ENCODE measurements at places on chromosomes 6 and 20. TPM values are rescaled to one million over a fixed set of nuclear protein-coding genes. Genes with fewer than 3 reads are reported as not detected.

DNA sequence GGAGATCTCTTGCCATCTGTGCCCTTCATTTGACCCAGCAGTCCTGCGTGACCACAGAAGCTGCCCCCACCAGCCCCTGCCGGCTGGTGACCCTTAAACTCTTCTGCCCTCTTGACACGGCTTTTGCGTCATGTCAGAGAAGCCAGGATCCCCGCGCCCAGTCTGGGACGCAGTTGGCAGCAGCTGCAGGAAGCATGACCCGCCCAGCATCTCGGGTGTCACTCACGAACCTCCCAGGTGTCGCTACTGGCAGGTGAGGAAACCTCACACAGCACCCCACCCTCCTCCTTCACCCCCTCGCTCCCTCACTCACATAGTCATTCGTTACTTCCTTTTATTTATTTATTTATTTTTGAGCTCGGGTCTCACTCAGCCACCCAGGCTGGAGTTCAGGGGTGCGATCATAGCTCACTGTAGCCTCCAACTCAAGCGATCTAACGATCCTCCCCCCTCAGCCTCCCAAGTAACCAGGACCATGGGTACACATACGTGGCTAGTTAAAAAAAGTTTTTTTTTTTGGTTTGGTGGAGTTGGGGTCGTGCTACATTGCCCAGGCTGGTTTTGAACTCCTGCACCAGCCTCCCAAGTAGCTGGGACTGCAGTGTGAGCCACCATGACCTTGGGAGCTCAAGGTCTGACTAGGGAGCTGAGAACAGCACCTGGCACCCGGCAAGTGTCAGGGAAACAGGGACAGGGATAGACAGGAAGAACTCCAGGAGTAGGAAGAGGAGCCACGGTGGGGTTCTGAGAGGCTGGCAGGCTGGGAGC is 14.1 kb upstream of the SPDEF start:
- DNase-seq = no peak

DNA sequence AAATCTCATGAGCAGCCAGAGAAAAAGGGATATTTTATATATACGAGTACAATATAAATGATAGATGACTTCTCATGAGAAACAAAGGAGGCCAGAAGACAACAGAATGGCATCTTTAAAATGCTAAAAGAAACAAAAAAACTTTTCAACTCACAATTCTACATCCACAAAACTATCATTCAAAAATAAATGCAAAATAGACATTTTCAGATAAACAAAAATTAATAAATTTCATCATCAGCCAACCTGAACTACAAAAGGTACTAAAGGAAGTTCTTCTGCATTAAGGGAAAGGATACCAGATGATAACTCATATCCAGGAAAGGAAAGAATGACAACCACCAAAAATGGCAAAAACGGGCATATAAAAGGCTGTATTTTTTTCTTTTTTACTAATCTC is 27.9 kb upstream of the ANKRD60 start:
- no peak for DNase-seq

- no peak for DNase-seq
These were observed 106.7 kb upstream of the SAMD5 start for GRCh38 chr6:147401779-147402178.

The FOXF2 gene
- total RNA-seq = 0.43 TPM

The HLA-B gene
- total RNA-seq = 409 TPM

The C6orf15 gene
- total RNA-seq = not detected

The SUMO4 gene
- 1.3 TPM for total RNA-seq

Measured in cardiac septum (tissue), 1 donor.